ENCODE measurements at places on chromosomes 1 and 21. TPM values are rescaled to one million over a fixed set of nuclear protein-coding genes. Genes with fewer than 3 reads are reported as not detected.

Gene RGS5
- total RNA-seq: 69.3 TPM

- DNase-seq: no peak
Observed at GRCh38 chr1:225774281-225775147, 3.1 kb upstream of the SRP9 start.

Gene SMCP
- total RNA-seq: not detected

DNA sequence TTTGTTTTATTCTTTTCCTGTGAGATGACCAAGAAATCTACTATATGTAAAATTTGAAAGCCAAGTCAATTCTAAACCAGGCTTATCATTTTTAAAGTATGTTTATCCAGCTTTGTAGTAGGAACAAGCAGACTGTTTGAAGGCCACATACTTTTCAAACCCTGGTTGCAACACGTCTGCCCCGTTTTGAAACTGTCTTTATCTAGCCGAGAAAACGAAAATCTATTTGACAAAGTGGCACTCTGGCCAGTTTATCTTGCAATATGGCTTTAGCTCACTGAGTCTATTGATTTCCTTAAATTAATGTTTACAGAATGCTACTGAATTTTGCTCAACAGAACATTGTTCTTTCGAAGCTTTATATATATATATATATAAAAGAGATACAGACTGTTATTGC, 39.7 kb downstream of the PROX1 start:
- no peak for DNase-seq

DNA sequence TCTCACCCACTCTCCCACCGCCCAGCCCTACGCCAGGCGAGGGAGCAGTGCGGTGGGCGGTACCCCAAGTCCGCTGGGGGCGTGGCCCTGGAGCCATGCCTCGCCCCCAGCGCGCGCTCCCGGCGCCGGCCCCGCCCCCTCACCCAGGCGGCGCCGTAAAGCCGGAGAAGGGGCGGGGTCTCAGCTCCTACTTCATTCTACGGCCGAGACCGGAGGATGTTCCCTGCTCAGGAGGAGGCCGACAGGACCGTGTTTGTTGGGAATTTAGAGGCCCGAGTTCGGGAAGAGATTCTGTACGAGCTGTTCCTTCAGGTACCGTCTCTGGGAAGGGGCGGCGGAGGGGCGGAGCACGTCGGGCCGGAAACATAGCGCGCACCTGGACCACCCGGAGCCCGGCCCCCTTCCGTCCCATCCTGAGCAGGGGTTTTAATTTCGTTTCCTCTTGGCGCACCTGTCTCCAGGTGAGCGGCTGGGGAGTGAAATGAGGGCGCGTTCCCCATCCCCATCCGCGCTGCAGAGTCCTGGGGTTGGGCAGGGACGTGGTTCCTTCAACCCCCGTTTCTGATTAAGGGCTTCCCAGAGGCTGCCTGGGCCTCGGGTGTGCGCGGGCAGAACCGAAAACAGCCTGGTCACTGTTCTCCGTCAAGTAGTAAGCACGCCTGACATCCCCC, at the start of gene RBM11:
TSS of gene RBM11 (plus strand) at position 187 of the 671 bp plus-strand sequence. CDS start at position 217, 30 bp downstream.
- peak; percentile 63 for DNase-seq

DNA sequence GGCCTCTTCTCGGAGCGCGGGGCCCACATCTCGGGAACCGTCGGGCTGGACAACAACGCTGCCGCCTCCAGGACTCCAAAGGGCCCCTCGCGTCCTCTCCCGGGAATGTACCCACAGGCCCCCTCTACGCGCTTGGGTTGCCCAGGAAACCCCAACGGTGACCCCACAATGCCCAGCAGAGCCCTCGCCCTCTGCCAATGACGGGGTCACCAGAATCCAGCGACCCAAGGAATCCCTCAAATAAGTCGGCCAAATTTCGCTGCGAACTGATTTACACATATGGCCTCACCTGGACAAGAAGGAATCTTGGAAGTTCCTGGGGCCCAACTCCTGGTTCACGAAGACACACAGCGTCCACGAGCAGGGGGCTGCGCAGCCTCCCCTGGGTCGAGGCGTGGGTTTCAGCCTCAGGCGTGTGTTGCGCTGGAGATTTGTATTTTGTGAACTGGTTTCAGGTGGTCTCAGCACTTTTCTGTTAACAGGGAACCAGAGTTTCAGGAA, 78.1 kb downstream of the DESI2 start:
- no peak for DNase-seq

GRCh38 chr1:24266398-24266941, 52.7 kb upstream of the GRHL3 start:
- DNase-seq: no peak

DNA sequence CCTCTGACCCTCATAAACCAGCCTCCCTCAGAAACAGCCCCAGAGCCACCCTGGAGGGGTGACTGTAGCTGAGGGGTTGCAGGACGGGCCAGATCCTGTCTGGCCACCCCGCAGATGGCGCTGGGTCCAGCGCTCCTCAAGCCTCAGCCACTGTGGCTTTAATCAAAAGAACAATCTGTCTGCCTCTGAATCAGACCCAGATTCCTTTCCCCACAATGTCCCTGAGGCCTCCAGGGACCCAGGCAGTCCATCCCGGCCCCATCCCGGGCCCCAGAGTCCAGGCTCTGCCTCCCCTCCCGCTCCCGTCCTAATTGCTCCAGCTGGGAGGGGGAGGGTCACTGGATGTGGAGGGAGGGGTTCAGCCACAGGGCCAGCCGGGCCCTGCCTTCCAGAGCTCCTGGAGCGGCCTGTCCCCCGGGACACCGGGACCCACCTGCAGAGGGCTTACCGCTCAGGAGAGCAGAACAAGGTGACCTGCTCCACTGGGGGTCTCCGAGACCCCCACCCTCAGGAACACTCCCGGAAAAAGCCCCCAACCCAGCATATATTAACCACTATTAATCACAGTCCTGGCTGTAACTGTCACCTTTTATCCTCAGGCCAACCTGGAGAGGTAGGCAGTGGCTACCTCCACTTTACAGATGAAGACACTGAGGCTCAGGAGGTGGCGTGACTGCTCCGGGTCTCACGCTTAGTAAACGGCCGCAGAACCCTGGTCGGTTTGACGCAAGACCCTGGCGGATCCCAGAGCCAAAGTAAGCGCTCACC, 836 bp upstream of the FBLIM1 start:
- DNase-seq: no peak

DNA sequence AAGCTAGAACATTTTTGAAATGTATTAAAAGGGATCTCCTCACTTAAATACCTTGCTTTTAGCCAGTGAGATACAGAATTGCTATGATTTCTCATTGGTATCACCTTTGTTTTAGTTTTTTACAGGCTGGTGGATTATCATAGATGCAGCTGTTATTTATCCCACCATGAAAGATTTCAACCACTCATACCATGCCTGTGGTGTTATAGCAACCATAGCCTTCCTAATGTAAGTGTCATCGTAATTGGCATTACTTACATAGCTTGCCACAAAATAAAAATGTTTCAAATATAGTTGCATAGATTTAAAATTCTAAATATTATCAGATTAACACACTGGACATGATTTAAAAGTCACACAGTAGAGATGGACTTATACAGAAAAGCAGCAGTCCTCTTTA, 4.7 kb downstream of the TMEM50A start:
- DNase-seq: no peak

DNA sequence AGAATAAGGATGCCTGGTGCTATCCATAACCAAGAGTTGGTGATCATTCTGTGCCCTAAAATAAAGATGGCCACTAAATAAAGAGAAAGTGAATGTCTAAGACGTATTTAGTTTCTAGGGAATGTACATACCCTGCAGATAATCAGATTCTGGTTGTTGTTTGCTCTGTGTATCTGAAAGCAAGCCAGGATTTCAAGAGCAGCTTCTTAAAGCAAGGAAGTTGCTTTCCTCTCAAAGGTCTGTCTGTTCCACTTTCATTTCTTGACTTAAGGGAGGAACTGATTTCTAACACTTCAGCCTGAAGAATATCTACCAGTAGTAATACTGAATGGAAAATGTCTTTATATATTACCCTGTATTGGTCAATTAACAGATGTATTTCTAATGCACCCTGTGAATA, 88.8 kb downstream of the KIF1B start:
- DNase-seq: no peak

Gene UMODL1
- total RNA-seq: not detected

Gene S100A7
- total RNA-seq: not detected

- peak; percentile 64 for DNase-seq
Observed at GRCh38 chr1:108646648-108647269, 14.1 kb downstream of the HENMT1 start.

- no peak for DNase-seq
Observed at GRCh38 chr21:45021428-45022347, 52.7 kb upstream of the ADARB1 start.

GRCh38 chr1:169696273-169697100, 14.9 kb downstream of the SELL start:
- DNase-seq: no peak

Gene GBP5
- 1.8 TPM for total RNA-seq

GRCh38 chr21:29025328-29025713, 853 bp downstream of the USP16 start:
- no peak for DNase-seq

Gene CNR2
- under 0.01 TPM for total RNA-seq

GRCh38 chr1:42529724-42530181, 66.7 kb downstream of the CCDC30 start:
- DNase-seq: no peak

GRCh38 chr1:203320591-203321272, 15.4 kb downstream of the BTG2 start:
- DNase-seq: peak; percentile 75

Gene HES3
- total RNA-seq: not detected

GRCh38 chr1:47650205-47650604, 212.4 kb downstream of the FOXD2 start:
- DNase-seq: no peak

- no peak for DNase-seq
Observed at GRCh38 chr1:219988387-219988786, 57.9 kb downstream of the EPRS1 start.

GRCh38 chr21:46411691-46412090, 47.0 kb upstream of the DIP2A start:
- DNase-seq: no peak

DNA sequence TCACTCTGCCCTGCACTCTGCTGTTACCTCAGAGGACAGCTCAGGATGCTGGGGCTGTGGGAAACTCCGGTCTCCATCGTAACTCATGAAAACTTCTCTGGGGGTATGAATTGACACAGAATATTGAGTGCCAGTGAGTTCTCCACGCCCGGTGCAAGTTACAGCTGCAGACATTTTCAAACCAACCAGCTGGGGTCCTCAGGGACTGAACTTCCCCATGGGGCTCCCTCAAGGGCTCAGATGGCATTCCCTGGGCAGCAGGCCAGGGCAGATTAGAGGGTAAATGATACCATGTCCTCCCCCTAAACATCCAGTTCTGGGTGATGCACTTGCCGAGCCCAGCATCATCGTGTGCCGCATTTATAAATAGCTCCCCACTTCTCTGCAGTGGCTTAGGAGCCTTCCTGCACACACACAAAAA, 27.8 kb upstream of the CCSAP start:
- DNase-seq: no peak

Gene SPRR2D
- not detected for total RNA-seq

GRCh38 chr1:214545293-214545692, 6.1 kb downstream of the PTPN14 start:
- DNase-seq: no peak

DNA sequence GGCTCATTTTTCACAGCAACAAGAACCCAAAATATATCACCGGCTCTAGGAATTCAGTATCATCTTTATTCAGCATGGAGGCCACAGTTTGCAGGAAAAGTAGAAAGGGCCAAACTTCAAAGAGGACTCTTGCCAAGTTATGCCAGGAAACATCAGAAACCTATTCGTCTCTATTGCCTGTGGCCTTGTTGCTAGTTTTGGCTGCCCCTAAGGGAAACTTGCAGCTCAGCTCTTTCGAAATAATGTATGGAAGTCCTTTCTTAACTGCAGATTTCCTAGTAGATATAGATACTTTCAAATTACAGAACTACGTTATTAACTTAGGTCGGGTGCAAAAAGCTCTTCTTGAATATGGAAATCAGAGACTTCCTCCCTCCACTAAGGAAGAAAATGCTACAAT, 4.2 kb upstream of the NENF start:
- no peak for DNase-seq

GRCh38 chr1:28773105-28773504, 36.4 kb downstream of the YTHDF2 start:
- no peak for DNase-seq

DNA sequence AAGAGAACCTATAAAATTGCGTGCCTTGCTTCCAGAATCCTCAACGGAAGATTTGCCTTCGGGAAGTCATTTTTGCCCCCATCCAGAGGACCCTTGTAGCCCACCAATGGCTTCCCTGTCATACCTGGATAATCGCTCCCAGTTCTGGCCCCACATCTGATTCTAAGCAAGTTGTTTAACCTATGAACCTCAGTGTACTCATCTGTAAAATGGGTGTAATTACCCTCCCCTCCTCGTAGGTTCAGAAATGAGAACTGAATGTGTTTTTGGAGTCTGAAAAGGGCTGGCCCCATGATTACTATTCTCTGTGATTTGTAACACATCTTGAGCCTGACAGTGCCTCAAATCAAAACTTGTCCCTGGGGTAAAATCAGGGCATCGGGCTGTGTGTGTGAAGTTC, 81.6 kb upstream of the TMEM51 start:
- no peak for DNase-seq

- DNase-seq: no peak
Observed at GRCh38 chr1:155195201-155196102, 12.2 kb downstream of the THBS3 start.
